ENCODE measurements at places on chromosomes 7 and 10.

GRCh38 chr7:106075937-106076336 lies 36.2 kb downstream of the SYPL1 start:
- no peak for DNase-seq

DNA sequence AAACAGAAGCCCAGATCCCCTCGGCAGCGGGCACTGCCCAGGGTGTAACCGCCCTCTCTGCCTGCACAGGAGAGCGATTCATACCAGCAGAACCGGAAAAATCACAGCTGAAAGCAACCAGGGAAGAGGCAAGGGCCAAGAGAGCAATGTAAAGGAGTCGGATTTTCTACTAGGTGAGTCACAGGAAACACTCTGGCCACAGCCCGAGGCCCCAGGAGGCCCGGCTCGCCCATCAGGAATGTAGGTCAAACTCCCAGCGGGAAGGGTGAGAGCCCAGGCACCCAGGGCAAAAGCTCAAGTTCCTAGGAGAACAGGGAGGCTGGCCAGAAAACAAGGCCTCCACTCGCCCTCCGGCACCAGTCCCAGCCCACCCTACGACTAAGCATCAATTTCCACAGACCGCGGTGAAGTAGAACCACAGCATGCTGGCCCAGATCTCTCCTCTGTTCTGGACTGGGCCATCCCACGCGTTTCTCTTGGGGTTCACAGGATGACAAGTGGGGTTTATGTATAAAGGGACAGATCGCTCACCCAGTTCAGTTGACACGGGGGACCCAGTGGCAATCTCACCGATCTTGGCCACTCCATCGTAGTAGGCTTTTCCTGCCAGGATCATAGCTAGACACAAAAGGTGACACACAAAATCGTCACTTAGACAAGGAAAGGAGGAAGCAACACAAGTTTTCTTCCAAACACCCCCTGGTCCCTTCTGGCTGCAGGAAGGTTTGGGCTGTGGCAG lies 46.2 kb downstream of the BAIAP2L1 start:
- no peak for DNase-seq

GRCh38 chr10:8404721-8405120 lies 350.2 kb downstream of the GATA3 start:
- no peak for DNase-seq

DNA sequence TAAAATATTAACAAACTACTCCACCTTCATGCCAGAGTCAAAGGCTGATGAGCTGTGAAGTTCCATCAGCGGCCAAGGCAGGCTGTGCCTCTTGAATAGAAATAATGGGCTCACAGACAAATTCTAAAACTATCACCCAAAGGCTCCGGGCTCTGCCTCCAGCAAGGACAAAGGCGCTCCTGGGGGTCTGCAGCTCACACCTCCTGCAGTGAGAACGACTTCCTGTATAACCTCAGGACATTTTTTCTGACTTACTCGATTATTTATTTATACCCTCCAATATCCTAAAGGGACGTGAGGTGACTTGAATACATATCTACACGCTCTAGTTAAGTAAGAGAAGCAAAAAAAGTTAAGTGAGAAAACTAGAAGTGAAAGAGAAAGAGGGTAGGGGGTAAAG lies 500.7 kb downstream of the CCSER2 start:
- DNase-seq: no peak

DNA sequence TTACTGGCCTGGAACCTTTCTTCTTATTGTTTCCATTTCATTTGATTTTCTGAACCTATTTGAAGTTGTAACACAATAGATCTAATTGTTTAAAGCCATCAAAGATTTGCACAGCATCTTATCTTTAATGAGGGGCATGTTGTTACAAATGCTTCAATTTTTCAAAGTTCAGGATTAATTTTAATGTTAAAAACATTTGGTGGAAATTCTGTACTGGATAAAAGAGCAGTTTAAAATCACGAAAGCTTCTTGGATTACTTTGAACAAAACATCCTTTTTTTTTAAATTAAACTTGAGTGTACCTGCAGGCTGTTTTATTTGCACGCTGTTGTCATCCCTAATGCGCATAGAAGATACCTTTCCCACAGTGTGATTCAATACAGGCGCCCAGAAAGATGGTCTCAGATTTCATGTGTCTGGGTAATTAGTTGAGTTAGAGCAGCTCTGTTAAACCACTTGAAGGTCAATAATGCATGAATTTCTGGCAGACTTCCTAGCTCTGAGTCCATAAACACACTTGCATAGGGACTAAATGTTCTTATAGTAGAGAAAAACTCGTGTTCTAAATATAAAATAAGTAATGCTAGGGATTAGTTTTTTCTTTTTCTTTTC lies 29.3 kb upstream of the DDX50 start:
- DNase-seq: peak; percentile 83

DNA sequence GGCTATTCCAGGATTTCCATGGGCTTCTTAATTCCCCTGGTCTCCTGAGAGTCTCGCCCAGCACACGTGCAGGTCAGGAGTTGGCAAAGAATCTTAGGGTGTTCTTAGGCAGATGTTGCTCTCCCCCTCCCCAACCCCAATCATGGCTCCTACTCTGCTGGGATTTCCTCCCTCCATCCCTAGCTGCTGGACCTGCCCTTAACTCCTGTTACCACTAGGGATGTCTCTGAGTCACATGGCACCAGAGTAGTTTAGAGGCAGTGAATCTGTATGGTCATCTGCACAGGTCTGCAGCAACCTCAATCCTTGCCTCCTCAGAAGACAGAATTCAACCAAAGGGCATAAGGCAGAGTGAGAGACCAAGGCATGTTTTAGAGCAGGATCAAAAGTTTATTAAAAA lies 51.8 kb upstream of the CHST3 start:
- DNase-seq: no peak

DNA sequence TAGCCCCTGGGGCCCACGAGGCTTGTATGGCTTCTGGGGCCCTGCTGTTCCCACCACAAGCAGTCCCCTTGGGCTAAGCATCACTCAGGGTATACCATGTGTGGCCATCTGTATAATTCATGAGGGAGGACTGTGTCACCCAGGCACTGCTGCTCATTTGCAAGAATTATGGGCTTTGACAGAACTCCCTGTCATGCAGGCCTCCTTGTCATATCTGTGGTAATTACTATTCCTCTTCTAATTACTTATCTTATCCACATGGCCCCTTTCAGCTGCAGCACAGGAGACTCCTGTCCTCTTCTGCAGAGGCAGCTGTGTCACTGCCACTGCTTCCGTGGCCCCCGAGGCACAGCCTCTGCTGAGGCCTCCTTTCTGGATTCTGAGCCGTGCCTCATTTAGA lies 46.3 kb downstream of the LRMDA start:
- no peak for DNase-seq

GRCh38 chr7:42014625-42015618 lies 222.1 kb downstream of the GLI3 start:
- DNase-seq: no peak

DNA sequence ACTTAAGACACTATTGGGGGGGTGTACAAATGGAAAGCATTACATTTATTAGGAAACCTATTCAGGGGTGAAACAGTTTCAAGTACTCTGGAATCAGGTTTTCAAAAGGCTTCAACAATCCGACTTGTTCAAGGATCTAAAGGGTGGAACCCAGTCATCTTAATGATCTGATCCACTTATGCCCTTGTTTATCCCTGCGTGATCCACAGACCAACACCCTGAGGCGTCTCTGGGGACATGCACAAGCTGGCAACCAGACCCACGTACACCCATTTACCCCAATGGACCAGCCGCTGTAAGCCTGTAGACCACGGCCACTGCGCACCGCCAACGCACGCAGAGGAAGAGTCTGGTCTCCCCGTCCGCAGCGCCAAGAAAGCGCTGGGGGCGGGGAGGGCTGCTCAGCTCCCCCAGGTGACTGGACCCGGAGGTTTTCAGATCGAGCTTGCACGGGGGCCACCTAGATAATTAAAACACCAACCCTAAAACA lies 13.4 kb downstream of the HNRNPF start:
- no peak for DNase-seq

GRCh38 chr7:101903515-101903868 lies 86.1 kb downstream of the CUX1 start:
- DNase-seq: no peak

DNA sequence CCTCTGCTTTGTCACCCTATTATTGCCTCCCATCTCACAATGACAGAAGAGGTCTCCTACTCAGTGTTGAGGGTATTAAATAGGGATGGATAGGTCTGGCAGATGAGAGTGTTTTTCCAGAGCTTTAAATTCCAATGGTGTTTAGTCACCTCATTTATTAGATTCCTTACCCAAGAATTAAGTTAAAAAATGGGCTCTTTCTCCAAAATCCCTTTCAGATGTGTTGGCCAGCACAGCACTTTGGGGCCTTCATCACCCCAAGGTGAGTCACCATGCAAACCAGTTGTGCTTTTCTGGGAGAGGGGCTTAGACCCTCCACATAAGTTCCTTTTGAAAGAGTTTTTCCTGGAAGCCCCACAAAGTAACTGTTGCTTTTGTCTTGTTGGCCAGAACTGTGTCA lies 78.4 kb downstream of the CYP26A1 start:
- no peak for DNase-seq

DNA sequence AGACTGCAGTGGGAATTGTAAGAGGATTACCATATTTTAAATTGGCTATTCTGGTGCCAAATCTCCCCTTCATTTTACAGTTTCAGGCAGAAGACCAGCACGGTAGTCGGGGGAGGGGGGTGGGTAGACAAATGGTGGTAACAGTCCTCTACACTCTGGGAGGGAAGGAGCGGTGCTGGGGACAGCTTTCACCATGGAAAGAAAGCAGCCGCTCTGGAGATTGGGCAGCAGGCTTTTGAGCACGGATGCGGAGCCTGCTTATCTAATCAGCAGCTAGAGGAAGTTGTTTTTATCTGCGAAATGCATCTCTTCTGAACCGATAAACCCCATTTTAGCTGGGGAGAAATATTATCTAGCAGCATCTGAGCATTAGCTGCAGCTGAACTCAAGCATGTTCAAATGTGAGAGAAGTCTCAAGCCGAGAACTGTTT lies 28.7 kb downstream of the IKZF1 start:
- no peak for DNase-seq

DNA sequence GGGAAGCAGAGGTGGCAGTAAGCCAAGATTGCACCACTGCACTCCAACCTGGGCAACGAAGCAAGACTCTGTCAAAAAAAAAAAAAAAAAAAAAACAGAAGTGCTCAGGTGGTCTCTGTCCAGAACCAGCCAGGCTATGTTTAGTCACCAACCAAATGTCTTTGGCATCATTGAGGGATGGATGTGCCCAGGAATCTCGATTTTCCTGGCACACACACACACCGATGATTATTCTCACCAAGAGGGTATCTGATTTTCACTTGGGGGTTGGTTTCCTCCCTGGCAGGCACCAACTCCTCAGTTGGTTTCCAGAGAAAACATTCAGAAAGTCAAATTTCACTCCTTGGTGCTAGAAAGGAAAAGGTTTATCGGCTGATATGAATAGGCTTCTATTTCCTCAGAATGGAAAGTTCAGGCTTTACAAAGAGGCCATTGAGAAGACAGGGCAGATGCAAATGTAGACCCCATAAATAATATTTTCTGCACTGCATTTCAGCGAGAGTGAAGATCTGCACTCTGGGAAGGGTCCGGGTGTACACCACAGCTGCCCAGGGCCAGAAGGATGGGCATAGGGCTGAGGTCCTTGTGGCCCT lies 154.8 kb downstream of the TNS3 start:
- DNase-seq: no peak

DNA sequence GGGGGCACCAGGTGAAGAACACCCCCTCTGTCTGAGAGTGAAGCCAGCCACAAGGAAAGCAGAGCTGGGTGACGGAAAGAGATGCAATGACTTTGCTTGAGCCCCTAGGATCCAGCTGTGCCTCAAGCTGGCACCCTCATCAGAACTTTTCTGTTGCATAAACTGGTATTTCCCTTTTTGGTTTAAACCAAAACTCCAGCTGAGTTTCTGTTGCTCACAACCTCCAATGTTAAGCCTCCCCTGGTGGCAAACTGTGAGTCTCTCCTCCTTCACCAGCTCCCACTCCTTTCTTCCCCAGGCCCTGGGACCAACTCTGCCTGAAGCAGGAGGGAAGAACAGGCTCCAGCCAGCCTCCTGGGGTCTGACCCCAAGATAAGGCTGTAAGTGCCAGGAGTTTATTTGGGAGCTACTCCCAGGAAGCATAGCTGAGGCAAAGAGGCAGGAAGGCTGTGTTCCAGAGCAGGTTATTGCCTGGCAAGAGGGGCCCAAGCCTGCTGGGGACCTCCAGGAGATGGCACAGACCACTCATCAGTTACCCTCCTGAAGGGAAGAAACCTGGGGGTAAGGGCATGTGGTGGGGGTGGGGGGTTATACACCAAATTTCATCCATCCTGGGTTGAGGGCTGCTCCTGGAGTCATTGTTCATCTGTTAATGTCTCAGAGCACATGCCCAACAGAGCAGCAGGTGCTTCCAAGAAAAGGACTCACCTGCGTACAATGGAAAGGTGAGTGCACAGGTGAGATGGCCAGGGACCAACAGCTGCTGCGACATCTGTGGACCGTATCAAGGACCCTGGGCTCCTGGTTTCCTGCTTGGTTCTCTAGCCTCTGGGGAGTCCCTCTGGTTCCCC lies 73.3 kb upstream of the NANOS1 start:
- DNase-seq: no peak

DNA sequence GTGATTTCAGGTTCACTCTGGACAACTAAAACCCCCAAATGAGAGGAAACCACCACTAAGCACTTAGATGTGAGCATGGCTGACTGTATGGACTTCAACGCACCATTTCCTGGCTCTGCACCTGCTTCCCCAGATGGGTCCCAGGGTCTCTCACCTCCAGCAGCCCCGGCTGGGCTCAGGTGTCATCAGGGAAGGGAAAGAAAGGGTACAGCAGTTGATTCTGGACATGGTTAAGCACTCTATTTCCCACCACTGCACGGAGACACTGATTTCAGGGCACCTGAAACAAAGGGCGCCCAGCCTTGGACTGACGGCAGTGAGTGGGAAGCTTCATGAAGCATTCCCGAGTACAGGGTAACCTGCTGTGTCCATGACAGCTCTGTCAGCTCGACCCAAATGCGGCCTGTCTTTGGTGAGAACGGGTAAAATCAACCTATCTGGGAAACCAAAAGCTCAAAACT lies 19.0 kb downstream of the FAM53B start:
- DNase-seq: no peak

DNA sequence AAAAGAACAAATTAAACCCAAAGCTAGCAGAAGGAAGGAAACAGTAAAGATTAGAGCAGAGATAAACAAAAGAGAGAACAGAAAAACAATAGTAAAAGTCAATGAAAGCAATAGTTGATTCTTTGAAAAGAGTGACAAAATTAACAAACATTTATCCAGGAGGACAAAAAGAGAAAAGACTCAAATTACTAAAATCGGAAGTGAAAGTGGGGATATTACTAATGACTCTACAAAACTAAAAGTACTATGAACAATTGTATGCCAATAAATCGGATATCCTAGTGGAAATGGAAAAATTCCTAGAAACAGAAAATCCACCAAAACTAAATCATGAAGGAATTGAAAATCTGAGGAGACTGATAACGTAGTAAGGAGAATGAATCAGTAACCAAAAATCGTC lies 96.3 kb downstream of the SNX13 start:
- no peak for DNase-seq

Data from NCI-H2029 (cell line).